ENCODE measurements at places on chromosomes 1 and 21.

DNA sequence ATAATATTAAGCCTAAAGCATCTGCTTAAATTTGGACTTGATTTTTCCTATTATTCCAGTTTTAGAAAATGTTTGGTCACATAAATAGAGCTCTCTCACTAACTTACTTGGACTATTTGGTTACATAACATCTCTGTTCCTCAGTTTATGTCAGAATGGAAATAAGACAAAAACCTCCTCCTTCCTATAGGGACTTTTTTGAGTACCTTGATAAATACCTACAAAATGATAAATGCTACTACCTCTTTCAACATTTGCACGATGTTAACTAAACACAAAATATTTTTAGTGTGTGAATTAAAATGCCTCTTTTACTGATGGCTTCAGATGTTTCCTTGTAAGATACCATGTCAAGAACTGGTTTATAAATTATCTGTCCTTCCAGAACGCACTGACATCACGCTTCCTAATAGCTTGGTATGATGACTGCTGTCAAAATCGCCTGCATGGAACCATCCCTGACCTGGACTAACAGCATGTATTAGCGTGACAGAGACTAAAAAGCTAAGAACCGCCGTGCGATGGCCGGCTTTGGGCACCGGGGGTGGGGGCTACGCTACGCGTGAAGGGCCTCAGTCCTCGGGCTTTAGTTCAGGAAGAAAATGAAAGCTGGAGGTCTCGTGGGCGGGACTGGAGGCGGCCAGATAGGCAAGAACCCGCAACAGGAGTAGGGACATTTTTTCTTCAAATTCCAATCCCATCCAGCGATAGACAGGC lies 133.2 kb upstream of the BARHL2 start:
- no peak for DNase-seq

GRCh38 chr1:76807543-76808260 lies 59.6 kb upstream of the ST6GALNAC5 start:
- no peak for DNase-seq

DNA sequence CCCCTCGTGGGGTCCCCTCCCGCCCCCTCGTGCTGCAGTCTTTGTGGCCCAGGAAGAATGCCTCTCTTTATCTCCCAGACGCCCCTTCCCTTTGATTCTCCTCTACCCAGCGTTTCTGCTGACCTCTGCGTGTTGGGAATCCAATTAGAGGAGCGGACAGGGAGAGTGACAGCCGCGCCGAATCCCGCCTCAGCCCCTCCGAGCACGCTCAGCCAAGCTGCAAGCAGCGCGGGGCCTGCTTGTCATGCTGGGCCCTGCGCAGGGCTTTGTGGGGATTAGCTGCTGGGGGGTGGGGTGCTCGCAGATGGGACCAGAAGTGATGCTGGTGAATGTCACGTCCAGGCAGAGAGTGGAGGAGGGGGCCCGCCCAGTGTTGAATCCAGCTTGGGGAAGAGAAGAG lies 91.1 kb downstream of the EPHB2 start:
- no peak for DNase-seq

DNA sequence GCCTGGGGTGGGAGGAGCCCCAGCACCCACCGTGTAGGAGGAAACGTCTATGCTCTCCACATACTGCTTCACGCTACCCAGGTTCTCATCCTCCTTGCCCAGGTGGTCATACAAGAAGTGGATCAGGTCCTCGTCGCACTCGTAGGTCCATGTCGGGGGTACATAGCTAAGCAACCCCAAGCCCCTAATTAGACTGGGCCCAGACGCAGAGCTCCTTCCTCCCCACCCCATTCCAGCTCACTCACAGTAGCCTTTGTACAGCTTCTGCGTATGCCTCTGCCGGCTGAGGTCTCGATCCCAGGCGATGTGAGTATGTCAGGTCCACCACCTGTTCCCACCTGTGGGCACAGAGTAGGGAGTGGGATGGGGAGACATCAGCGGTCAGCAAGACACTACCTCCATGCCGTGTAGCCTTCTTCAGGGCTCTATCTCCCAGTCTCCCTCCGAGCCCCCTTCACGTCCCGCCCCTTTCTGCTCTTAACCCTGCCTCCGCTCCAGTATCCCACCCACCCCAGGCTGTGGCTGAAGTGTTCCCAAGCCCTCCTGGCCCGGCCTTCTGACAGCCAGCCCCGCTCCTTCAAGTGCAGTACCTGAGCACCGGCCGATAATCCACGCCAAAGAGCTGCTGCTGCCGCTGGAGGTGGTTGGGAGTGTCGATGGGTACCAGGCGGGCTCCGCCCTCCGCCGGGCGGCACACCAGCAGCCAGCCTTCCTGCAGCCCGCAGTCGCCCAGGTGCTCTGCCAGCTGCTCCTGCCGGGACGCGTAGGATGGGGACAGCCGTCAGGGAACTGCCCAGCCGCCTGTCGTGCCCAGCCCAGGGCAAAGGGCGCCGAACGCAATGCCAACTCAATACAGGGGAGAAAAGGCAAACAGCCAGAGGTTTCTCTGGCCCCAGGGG lies 919 bp downstream of the HECTD3 start:
- DNase-seq = no peak

DNA sequence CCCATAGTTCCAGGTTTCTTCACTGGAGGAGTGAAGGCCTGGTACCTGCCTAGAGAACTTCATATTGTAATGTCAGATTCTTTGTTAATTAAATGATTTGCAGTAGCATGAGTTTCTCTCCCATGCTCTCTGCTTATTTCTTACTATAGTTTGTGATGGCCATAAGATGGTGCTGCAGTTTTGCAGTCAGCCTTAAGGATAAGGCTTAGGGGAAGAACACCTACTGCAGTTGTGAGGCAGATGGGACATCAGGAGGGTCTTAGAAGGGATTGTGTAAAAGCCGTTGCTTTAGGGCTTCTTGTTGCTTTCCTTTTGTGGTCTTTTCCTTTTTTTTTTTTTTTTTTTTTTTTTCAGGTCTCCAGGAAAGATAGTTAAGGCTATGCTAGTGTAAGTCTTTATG lies 61.8 kb downstream of the MACF1 start:
- DNase-seq = no peak

GRCh38 chr1:26529655-26530409 lies at the start of gene RPS6KA1:
TSS of gene RPS6KA1 (plus strand) at chr1:26529761. CDS start at chr1:26529921, 160 bp downstream.
- DNase-seq = peak; percentile 71

DNA sequence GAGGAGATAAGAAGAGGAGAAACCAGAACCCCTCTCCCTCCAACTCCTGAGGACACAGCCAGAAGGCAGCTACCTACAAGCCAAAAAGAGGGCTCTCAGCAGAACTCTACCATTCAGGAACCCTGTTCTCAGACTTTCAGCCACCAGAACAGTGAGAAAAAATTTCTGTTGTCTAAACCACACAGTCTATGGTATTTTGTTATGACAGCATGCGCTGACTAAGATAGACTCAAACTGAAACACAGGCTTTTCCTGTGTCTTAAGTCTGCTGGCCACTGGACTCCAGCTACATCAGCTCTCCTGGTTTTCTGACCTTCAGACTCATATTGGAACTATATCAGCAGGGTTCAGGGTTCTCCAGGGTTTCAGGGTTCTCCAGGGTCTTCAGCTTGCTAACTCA lies 126.5 kb upstream of the TNFSF4 start:
- DNase-seq = no peak

DNA sequence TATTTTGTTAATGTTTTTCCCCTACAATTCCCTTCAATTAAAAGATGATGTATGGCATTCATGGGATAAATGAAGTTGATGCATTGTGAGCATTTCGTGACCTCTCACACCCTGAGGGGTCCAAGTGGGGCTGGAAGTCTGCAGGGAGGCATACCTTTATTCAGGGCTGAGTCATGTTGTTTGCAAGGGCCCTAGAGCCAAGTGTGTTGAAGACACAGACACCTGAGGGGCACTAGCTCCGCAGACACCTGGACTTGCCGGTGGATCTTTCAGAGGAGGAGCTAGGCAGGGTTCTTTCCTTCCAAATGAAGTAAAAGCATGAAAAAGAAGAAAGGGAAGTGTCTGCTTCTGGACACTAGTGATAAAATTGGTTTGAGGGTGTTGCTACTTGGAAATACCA lies 57.0 kb upstream of the RGS7 start:
- no peak for DNase-seq

DNA sequence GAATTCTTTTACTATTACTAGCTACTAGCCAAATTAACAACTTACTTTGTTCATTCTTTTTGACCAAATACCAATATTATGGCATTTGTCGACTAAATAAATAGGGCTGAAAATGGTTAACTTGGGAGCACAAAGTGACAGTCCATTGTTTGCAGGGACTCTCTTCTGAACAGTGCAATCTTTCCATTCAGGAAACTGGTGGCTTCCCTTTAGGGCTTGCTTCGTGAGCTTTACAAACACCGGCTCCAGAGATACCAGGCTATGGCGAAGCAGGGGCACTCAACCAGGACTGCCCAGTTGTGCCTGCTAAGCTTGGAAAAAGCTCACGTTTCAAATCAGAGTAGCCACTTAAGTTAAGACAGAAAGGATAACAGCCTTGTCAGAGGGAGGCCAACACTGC lies 12.3 kb downstream of the RAB42 start:
- DNase-seq = no peak

DNA sequence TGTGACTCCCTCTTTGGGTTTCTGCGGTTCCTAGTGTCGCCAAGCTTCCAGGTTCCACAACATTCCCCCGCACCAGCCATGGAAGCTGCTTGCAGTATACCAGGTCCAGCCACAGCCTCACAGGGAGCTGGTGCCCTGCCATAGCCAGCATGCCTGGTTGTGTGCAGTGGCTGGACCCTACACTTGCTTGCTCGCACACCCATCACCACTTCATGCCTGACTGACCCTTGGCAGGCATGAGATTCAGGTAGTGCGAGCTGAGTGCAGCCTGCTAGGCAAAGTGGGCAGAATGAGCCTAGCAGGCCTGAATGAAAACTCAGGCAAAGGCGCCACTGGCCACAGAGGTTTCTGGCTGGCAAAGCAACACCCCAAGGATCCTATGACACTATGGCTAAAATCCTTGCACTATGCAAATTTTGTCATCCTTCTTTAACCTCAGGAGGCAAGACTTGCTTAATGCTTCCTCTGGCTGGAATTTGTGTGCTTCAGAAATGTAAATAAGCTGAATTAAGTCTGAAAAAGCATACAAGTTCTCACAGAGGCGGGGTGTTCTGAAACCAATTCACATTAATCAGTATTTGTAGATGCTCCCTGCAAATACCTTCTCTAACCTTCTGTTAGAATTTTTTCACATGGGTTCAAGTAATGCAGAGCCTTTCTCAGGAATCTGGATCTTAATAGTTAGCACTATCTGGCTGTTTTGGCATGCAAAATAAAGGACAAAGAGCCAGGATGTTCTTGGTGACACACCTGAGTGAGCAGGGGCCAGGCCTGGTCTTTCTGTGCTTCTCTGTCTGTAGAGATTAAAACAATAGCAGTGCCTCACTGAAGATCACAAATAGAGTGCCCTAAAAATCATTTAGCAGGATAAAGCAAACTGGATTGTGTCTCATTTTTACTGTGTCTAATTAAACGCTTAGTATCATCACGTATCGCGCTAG lies 256.9 kb downstream of the GPATCH2 start:
- DNase-seq = no peak

GRCh38 chr1:3105167-3105863 lies 36.3 kb downstream of the PRDM16 start:
- no peak for DNase-seq

- DNase-seq = no peak
These were observed 548.8 kb upstream of the ADAMTS5 start for GRCh38 chr21:27515676-27516075.

DNA sequence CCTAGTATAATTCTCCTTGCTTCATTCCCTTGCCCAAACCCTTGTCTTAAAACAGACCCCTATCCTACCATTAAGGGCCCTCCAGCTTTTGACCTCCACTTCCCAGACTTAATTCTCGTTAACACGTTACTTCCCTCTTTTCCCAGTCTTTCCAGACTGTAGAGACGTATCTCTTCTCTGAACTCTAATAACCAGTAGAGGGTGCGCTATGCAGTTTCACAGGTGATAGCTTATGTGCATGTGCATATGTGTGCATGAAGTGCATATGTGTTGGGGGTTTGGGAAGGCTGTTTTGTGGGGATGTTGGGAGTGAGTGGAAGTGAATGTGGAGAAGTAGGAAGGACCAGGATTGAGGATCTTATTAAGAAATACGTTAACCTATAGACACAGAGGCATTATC lies 78.1 kb upstream of the CCDC190 start:
- DNase-seq = no peak

GRCh38 chr1:27643600-27644368 lies 8.8 kb upstream of the FGR start:
- DNase-seq = peak; percentile 84

DNA sequence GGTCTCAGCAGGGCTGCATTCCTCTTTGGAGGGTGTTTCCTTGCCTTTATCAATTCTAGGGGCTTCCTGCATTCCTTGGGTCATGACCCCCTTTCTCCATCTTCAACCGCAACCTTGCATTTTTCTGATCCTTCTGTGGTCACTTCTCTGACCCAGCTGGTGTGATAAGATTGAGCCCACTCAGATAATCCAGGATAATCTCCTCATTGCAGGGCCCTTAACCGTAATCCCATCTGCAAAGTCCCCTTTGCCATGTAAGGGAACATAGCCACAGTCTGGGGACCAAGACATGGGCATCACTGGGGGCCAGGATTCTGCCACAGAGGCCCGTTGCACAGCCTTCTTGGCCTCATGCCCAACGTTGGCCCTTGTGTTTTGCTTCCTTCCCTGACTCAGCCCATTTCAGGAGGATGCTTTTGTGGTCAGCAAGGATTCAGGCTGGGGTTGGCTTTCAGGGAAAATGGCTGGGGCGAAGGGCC lies 35.0 kb upstream of the IL19 start:
- no peak for DNase-seq

- DNase-seq = no peak
These were observed 41.7 kb upstream of the IL20 start for GRCh38 chr1:206823727-206824126.

DNA sequence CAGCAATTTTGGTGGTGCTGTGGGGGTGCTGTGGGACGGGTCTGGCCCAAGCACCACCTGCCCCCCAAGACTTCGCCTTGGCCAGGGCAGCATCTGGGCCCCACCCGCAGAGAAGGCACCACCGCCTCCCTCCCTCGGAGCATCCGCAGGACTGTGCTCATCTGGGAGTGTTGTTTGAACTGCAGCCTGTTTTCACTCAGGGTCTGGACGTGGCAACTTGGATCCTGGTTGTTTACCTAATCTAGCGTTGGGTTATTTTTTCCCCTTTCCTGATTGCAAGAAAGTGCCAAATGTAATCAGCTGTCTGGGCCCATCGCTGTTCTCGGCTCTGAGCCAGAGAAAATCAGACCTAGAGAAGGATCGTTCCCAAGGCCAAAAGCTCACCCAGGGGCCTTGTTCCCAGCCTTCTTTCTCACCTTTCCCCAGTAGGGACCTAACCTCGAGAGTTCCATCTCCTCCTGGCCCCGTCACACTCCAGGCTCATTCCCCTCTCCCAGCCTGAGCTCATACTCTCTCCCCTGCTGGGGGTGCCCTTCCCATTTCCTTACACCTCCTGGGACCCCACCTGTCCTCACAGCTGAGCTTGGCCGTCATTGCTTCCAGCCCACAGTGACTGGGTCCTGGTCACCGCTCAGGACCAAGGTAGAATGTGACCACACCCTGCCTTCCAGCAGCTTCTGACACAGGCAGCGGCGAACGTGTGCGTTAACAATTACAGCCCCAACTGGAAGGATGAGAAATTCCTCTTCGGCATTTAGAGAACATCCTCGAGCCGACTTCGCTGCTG lies 72.0 kb upstream of the FAM20B start:
- DNase-seq = no peak

DNA sequence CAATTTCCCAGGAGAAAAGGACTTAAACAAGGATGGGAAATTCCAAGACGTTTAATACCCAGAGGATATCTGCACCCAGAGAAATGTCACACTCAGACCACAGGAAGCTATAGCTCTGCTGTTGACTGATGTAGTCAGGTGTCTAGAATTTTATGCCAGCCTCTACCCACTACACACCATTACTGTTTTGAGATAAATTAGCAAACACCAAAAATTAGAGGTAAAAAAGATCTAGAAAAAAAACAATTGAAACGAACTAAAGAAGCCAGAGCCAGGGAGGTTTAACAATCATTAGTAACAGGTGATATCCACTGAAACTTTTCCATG lies 519.9 kb downstream of the SMYD3 start:
- DNase-seq = no peak
